ENCODE measurements at places on chromosomes 3 and 15. TPM values are rescaled to one million over a fixed set of nuclear protein-coding genes. Genes with fewer than 3 reads are reported as not detected.
A peak's percentile ranks its signal among the peaks of the same experiment; 100 is the strongest.

PCLAF gene
- 0.24 TPM for total RNA-seq

TMCO5A gene
- total RNA-seq: not detected

CD86 gene
- total RNA-seq: 1.4 TPM

CNTN6 gene
- not detected for total RNA-seq

PRRT3 gene
- 1.3 TPM for total RNA-seq

CAMK2N2 gene
- not detected for total RNA-seq

VGLL3 gene
- total RNA-seq: 11.2 TPM

KATNBL1 gene
- 17.3 TPM for total RNA-seq

TRAK1 gene
- total RNA-seq: 94.8 TPM

TRH gene
- total RNA-seq: not detected

SGO1 gene
- total RNA-seq: not detected

GRCh38 chr3:149327156-149327555, 6.3 kb downstream of the TM4SF18 start:
- DNase-seq: no peak

DNA sequence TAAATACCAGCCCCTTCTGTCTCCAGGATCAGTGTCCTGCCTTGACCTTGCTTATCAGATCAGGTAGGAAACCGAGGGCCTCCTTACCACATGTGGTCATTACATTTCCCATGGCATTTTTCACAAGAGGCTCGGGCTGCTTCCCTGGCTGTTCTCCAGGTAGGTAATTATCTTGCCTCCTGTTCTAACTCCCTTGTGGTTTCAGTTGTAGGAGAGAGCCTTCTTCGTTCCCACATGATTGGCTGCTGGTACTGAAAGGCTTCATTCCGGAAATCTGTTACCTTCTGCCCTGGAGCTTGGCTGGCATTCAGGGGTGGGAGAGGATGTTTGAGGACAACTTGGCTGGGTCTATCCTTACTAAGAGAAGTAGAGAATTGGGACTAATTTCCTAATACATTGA, 46.8 kb upstream of the RORA start:
- no peak for DNase-seq

DNA sequence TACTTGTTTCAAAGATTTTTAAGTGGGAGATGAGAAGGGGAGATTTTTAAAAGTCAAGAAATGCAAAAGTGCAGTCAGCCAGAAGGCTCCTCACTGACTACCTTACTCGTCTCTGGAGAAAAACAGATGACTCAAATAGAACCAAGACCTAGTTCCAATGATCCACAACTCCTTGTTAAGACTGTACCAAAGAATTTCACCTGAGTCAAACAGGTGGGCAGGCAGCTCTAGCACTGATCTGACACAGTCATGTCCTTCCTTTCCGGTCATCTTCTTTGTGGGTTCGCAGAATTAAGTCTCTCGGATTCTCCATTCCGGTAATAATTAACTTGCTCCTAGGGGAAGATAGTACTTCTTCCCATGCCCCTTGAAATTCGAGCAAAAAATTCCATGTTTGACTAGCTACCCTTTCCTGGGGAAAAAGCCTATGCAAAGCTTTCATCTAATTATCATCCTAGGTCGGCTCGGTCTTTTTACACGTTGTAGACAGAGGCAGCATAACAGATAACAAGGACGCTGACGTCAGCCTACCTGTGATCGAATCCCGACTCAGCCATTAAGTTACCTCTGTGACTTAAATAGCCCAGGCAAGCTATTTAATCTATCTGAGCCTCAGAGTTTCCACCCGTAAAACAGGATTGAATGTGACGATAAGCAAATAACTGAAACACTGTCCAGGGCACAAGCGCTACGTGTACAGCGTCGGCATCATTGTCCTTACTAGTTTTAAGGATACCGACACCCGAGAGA, 758 bp downstream of the SELENOK start:
- no peak for DNase-seq

DNA sequence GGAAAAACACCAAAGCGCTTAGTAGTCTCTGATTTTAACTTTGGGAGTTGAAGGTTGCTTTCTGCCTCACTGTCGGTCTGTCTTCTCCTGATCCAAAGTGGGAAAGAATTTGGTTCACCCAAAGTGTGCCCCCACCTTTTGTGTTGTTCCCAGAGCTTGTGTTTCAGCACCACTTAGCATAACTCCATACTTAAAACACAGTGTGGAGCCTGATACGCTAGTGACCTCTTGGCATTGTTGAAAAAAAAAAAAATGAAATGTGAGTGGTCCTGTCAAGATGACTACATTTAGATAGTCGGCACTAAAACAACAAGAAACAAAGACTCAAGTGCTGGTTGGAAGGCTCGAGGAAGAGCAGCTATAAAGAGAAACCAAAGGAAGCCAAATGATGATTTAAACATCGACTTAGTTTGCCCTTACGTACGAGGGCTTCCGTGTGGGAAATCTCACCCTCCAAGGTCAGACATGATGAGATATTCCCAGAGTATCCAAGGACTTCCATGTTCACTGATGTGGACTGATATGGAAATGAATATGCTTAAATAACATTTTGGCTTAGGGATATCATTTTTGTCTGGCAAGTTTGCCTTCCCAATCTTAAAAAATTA, 178.8 kb downstream of the MEIS2 start:
- DNase-seq: no peak

DNA sequence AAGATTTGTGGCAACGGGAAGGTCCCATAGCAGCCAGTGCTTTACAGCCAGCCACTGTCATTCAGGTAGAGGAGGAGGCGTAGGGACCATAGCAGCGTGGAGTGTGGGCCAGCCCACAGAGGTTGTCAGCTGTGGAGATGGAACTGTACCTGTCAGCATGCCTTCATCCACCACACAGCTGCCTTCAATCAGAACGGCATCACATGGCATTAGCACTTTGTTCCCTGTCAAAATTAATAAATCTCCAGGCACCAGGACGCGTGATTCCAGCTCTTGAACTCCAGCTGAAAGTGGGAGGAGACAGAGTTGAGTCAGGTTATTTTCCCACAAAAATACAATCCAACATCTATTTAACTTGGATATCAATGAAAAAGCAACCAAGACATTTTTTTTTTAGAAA, 84.0 kb downstream of the ATP13A4 start:
- DNase-seq: no peak

DNA sequence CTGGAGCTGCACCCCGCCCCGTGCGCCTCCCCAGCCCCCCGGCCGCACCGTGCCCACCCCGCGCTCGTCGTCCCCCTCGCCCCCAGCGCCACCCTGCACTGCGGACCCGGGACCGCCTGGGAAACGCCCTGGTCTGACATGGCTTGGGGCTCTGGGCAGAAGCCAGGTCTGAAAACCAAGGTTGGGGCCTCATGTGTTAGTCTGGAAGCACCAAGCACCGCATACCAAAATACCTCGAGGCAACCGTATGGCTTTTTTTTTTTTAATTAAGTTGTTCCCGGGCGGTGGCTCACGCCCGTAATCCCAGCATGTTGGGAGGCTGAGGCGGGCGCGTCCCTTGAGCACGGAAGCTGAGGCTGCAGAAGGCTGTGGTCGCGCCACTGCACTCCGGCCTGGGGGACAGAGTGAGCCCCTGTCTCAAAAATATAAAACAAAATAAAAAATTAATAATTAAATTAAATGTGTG, 91.5 kb upstream of the CHD2 start:
- DNase-seq: peak; percentile 63

- no peak for DNase-seq
Measured at GRCh38 chr3:145648396-145648795, 512.6 kb downstream of the PLOD2 start.

DNA sequence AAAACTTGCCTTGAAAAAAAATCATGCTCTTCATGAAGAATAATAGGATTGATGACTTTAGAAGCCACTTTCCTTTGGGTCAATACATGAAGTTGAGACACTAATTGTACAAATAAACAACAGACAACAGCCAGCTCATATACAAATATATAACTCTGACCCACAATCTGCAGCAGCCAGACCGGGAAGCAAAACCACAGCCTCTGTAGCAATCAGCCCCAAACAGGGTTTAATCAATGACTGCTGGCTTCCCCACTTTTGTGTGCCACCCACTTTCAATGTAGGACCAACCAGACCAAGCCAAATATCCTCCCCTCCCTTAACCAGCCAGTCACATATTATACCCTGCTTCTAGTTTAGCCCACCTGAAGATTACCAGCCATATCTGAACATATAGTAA, 39.0 kb downstream of the IFT57 start:
- no peak for DNase-seq

DNA sequence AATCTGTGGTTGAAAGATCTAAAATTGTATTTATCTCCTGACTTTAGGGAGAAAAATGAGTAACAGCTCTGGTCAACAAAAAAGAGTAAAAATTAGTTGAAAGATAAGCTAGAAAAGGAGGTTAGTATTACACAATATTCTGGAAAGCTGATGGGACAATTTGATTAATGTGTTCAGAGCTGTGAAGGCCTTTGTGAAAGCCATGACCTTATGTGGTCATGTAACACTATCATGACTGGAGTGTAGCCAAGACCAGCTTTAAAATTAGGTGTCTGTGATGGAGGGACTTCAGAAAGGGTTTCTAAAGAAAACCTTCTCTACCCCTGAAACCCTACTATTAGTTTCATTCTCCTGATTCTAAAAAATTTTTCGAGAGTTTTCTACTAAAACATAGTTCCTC, 127.2 kb downstream of the NFKBIZ start:
- no peak for DNase-seq

GRCh38 chr3:57065588-57065987, 5.1 kb downstream of the SPATA12 start:
- no peak for DNase-seq

DNA sequence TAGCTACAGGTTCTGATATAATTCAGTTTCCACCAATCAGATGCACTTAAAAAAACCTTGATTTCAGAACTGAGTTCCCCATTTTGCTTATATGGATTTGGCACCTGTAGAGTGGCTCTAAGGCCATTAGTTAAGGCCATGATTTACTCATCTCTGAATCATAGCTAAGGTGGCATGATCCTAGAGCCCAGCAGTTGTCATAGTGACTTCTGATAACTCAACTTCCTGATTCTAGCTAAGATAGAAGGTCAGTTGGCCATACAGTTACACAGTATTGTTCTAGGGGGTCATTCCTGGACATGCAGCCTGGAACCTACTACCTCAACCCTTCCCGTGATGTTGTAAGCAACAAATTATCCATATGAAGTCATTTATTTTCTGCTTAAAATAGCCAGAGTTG, 15.9 kb upstream of the TMEM87A start:
- DNase-seq: no peak

DNA sequence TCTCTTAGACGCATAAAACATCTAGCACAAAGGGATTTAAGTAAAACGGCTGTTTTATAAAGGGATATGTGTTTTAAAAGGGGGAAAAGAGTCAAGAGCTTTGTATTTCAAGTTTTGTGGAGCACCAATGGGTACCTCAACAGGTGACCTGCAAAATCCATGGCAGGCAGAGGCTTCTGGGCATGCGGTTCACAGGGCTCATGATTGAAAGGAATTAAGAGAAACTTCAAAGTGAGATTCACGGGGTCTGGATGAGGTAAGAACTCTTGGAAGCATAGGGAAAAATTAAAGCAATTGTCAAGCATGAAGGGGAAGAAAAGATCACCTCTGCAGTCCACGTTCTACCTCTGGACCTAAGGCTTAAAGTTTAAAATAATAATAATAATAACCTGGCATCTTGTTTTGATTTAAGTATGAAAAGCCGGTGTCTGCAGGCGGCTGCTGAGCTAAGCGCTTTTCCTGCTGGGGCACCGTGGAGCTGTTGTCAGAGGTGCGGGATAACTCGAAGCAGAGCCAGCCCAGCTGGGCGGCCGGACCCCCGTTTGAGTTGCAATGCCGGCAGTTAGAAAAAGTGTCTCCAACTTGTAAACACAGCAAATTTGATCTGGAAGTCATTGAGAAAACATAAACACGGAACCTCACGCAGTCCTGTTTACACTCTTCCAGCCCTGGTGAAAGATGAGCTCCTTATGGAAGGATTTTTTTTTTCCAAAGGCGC, 40.5 kb downstream of the HES1 start:
- DNase-seq: no peak

DNA sequence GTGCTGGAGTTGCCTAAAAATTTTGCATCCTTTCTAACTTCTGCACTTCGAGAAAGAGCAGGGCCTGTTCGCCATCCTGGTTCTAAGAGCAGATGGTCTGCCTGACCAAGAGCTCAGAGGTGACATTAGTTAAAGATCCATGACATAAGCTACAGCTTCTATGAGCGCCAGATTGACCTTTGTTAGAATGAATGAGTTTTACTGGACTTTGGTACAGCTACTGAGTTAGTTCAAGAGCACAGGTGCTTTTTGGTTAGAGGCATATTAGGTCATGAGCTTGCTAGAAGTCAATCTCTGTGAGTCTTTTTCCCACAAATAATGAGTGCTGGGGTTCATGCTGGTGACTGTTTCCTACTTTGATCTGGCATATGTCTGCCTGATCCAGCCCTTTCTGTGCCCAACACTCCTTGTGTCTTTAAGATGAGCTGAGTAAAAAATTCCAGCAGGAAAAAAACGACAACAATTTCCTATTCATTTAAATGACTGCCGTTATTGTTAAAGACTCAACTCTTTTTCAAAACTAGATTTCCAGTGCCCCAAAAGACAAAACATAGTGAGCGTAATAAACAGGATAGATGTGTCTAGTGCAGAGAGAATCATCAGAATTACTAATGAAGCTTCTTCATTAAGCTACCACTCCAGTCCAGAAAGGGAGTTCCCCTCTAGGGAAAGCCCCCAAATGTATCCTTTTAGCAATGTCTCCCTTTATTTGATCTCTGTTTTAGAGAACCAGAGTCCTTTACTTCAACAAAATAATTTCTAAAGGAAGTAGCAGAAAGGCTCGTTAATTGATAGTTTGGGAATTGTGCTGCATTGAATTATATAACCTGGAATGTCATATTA, 152.9 kb downstream of the SLCO3A1 start:
- DNase-seq: no peak

DNA sequence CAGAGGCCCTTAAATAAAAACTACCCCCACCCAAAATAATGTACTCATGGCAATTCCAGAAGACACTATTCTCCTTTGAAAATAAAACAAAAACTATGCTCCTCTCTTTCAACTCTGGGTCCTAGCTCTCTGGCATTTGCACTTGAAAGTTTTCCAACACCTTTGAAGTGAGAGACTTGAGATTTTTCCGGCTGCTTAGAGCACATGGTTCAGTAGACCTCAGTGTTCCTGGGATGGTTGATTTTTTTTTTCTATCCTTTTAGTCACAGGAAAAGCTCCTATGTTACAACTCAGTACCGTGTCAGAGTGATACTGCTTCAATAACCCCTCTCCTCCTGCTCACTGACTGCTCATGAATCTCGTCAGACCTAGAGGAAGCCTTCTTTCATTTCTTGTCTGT, 118.3 kb upstream of the TUSC7 start:
- no peak for DNase-seq

DNA sequence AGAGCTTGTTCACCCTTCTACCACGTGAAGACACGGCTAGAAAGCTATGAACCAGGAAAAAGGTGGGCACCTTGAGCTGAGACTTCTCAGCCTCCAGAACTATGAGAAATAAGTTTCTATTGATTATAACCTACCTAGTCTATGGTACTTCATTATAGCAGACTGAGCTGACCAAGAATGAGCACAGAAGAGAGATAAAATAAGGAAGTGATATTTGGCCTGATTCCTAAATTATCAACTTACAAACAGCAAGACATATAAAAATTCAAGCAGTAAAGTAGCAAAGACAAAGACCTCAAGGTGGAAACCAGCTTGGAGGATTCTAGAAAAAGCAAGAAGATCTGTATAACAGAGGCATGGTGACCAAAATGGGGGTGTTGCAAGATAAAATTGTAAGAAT, 63.9 kb upstream of the OSTN start:
- no peak for DNase-seq

- no peak for DNase-seq
Measured at GRCh38 chr3:125050488-125051090, 5.2 kb downstream of the HEG1 start.
